Activated CD4-positive, alpha-beta T cell treated with anti-CD3 and anti-CD28 coated beads for 36 hours (primary cell): ENCODE measurements at places on chromosomes 12 and 14.
A peak's percentile ranks its signal among the peaks of the same experiment; 100 is the strongest.

GRCh38 chr12:100833282-100833681, 38.7 kb downstream of the ANO4 start:
- no peak for DNase-seq

DNA sequence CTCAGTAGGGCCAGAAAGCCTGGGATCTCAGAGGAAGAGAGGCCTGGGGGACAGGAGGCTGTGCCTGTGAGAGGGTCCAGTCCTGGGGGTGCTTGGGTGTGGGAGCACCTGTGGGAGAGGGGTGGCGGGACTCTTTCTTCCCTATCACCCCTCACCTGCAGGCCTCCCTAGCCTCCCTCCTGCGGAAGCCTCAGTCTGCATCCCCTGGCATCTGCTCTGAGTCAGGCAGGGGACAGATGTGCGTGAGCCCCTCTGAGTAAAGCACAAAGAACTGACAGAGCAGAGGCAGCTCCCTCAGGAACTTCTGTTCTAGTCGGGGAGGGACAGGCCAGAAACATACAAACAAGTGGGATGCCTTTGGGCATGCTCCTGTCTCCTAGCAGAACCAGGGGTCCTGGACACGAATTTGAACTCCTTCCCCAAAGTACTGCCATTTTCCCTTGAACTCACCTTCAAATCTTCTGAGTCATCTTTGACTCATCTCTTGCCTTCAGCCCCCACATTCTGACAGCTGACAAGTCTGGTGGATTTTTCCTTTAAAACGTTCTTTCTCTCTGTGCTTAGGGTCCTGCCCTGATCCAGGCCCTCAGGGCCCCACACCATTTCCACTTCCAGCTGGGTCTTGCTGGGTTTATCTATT, 8.5 kb upstream of the HSP90AA1 start:
- DNase-seq: peak; percentile 45

DNA sequence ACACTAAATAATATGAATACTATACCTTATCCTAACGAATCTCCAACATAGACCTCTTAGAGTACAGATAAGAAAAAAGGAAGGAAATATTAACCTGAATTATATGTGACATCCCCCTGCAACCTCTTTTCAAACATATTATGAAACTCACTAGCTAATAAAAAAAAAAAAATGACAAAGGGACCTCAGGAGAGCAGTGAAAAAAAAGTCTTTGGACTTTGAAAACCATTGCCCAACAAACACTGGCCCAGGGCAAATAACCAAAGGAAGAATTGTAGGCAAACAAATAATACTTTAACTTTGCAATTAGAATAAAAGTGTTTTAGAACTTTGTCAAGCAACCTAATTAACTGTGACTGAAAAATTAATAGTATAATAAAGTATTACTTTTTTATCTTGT, 7.7 kb downstream of the SOX5 start:
- DNase-seq: no peak

GRCh38 chr14:51780006-51780692, 80.3 kb upstream of the GNG2 start:
- DNase-seq: peak; percentile 83

DNA sequence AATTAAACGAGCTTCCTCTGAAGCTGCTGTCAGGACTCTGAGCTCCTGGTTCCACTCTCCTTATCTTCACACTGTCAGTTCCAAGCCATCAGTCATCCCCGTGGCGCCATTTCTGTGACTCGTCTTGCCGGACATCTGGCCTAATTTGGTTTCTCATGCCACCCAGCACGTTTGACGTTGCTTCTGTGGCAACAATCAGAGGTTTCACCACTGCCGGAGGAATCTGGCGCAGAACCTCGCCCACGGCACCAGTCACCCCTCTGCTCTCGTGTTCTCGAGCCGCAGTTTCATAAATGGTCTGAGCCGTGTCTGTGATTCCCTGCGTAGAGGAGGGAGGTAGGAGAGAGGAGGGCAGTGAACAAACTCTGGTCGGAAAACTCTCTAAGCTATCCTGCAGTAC, 29.7 kb downstream of the BDKRB1 start:
- no peak for DNase-seq

GRCh38 chr12:123939716-123940626, 32.7 kb downstream of the CCDC92 start:
- no peak for DNase-seq

DNA sequence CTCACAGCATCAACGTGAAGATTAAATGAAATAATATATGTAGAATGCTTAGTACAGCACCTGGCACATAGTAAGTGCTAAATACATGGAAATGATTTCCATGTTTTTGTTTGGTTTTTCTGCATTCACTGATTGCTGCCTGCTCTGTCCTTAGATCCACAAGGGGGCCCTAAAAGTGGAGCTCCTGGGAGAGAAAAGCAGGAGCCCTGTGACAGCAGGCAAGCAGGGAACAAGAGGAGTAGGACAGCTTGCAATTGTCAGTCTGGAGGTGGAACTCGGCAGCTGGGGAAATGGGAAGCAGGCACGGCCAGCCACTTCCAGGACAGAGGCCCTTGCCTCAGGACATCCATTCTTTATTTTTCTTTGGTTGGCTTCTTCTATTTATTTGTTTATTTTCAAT, 292.9 kb downstream of the BMP4 start:
- DNase-seq: no peak

DNA sequence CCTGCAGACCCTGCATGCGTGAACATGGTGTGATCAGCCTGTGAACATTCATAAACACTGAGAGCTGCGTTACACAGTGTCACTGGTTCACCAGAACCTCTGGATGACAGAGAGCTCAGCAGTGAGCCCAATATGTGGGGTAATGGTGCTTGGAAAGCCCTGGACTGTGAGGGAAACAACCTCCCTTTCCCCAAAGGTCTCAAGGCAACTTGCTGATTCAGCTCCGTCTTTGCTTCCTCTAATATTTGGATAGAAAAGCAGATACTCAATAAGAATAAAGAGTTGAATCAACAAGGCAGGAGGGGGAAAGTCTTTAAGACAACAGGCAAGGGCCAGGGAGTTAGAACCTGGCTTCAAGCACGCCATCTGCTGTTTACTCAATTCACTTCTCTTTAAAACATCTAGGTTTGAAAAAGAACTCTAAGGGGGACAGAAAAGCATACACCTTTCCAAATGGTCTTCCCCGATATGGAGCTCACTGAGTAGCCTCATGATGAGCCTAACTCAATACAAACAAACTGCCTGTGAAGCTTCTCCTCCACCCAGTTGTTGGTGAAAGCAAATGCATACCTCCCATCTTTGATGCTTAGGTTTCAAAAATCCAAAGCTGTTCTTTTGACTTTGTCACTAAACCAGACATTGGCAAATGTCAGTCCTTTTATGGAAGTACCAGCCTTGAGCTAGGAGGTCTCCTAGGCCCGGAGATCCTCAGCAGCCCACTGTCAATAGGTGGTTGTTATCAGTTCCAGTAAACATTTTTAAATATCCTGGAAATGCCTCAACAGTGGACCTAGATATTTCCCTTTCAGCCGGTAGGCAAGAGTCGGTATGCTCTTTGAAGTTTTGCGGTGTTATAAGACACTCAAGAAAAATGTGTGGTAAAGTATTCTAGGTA, 76.1 kb downstream of the SAMD4A start:
- peak; percentile 22 for DNase-seq

- peak; percentile 38 for DNase-seq
These were observed 21.8 kb downstream of the CHST11 start for GRCh38 chr12:104478396-104479122.

- no peak for DNase-seq
These were observed 410.8 kb downstream of the NAV3 start for GRCh38 chr12:78241446-78241845.

DNA sequence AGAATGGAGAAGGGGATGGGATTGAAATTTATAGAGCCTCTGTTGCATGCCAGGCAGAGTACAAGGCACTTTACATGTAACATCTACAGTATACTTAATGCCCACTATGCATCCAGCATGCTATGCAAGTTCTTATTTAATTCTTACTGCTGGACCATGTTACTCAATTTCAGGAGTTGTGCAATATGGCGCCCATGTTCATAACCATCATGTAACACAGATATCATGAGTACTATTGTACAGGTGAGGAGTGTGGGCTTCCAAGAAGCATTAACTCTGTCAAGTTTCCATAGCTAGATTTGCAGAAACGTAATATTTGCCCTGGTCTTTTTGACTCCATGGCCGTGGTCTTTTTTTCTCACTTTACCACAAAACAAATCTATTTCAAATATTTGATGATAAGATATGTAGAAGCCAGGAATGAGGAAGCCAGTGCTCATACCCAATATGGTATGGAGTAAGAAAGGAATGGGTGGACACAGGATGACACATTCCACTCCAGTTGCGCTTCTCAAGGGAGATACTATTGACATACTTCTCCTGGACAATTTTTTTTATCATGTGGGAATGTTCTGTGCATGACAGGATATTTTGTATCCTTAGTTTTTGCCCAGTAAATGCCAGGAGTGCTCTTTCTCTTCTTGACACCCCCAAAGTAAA, 191.8 kb downstream of the C12orf75 start:
- no peak for DNase-seq

DNA sequence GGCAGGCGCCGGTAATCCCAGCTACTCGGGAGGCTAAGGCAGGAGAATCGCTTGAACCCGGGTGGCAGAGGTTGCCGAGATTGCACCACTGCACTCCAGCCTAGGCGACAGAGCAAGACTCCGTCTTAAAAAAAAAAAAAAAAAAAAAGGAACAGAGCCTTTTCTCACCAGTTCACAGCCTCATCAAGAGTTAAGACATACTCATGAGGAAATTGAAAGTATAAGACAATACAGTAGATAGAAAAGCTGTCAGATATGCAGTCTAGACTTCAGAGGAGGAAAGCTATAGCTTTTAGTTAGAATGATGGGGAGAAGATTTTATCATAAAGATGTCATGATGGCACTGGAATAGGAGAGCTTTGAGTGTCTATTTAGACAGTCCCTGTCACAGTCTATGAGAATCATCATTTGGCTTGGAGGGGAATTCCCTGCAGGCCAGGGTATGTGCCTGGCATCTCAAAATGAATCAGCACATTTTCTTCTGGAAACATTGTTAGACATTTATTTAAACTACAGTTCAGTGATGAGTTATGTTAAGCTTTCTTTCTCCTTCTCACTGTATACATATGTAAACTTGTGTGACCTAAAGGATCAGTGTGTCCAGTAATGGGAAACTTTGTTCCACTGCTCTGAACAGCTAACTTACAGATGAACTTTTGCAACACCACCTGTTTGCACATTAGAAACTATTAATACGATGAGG, 2.9 kb upstream of the RAB35 start:
- peak; percentile 72 for DNase-seq

- no peak for DNase-seq
These were observed 26.3 kb upstream of the NR1H4 start for GRCh38 chr12:100447381-100447780.

- DNase-seq: no peak
These were observed 64.8 kb upstream of the BDKRB2 start for GRCh38 chr14:96139879-96140278.

DNA sequence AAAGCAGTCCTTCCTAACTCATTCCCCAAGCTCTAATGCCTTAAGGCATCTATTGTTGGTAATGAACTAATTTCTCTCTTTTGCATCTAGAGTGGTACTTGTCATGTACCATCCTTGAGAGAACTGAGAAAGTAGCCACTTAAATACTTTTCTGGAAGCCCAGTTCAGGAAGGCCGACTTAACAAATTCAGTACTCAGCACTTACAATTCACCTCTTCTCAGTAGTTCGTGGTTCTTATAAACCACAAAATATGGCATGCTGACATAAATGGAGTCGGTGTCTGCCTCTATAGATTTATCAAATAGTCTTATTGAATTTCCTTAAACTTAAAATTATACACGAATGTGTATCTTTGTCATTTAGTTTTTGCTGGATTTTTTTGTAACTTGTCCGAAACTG, 9.4 kb upstream of the COCH start:
- DNase-seq: no peak

GRCh38 chr14:71119075-71119474, 211.8 kb downstream of the PCNX1 start:
- DNase-seq: peak; percentile 25

- no peak for DNase-seq
These were observed 66.2 kb downstream of the PTPRB start for GRCh38 chr12:70571029-70571428.

DNA sequence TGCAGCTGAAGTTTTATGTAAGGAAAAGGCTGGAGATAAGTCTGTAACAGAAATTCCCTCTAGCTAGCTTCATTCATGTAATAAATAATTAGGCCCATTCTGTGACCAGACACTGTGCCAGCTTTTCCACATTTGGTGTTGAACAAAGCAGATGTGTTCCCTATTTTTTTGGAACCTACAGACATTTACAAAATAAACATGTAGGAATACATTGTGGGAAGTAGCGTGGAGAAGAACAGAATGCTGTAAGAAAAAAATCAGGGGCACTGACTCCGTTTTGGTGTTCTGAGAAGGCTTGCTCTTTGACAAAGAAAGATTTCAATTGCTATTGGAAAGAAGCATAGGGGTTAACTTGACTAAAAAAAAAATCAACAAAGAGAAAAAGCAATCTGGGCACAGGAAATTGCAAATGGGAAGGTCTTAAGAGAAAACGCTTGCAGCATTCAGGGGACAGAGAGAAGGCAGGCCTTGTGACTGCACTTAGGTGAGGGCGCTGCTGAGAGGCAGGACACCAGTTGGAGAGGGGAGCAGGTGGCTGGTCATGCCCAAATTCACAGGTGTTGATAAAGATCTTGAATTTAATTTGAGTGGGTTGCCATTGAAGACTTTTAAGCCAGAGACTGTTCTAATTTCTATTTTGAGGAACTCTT, 4.0 kb downstream of the FAR2 start:
- DNase-seq: no peak
